DMS79 treated with DMSO at 0.1 percent for 48 hours (cell line): ENCODE measurements at places on chromosomes 4 and X.

- no peak for DNase-seq
These were observed 19.7 kb upstream of the ACSL1 start for GRCh38 chr4:184845367-184846021.

DNA sequence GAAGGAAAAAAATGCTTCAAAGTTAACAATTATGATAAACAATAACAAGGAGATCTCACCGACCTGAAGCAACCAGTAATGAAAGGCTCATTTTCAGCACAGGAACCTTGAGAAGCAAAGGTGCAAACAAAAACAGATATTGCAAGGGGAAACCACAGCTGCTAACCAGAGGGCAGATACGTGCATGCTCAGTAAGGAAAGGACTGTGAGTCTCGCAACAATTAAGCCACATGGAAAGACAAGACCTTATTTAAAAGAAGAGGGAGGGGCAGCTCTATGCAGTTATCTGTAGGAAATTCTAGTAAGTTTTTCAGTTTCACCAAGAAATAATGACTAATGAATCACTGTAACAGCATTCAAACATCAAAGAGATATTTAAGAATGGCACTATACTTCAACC, 19.3 kb downstream of the LRCH2 start:
- DNase-seq, result no peak

DNA sequence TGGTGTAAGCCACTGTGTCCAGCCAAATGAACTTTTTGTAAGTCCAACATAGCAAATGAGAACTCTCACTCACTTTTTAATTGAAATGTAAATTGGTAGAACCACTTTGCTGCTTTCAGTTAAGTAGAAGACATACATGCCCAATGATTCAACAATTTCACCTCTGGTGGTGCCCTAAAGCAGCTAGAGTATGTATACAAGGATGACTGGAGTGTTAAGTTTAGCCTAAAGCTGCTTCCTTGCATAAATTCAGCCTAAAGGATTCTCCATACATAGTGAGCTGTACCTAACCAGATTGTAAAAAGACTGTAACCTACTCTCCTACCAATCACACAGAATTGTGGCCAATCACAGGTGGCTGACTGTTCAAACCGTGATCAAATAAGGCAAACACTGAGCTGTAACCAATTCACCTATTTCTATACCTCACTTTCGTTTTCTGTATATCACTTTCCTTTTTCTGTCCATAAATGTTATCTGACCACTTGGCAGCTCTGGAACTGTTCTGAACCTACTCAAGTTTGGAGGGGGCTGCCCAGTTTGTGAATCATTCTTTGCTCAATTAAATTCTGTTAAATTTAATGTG, 39.9 kb downstream of the PDS5A start:
- DNase-seq, result no peak

- no peak for DNase-seq
These were observed 24.3 kb upstream of the RELL1 start for GRCh38 chr4:37710491-37710890.

GRCh38 chr4:182788201-182788600, 129.0 kb downstream of the DCTD start:
- DNase-seq, result peak; percentile 29

DNA sequence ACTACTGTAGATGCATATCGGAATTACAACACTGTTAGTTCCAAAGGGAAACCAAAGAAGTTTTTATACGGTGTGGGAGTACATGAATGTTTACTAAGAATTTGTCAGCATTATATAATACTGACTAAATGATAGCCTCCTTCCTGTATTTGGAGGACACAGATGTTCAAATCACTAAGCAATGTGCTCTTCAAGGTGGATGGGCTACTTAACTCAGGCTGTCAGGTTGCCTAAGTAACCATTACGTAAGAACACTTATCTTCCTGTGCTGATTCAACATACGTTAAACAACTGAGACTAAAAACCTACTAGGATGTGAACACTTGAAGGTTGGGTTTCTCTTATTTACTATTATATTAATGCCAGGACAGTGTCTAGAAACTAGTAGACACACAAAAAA, 81.9 kb upstream of the HPGD start:
- DNase-seq, result no peak
